ENCODE measurements at places on chromosomes 7 and 10.

DNA sequence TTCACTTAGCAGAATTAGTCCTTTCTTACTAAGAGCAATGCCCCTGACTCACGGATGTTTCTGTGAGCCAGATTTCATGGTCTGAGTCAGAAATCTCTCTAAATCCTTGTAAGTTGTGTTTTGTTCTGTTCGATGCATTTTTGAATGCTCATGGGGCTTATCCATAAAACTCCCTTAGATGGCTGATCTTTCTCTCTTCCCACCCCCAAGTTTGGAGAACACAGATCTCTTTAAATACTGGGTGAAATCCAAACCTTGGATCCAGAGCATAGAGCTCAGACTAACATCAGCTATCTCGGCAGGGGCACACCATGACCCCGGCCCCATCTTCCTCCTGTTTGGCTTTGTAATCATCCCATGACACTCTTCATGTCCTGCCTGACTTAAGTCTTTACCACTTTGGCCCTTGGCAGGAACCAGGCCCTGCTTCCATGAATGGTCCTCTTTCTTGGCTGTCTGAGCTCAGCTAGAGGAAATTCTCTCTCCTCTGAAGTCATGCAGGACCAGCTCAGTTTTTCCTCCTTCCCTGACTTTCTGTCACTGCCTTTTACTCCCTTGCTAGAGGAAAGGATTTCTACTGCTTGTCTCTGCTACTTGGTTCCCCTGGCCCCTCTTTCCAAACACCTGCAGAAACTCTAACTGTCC, 120.4 kb upstream of the RAB11FIP2 start:
- DNase-seq = no peak

GRCh38 chr10:112779025-112779770, 170.8 kb upstream of the TCF7L2 start:
- no peak for DNase-seq

GRCh38 chr10:108749042-108749441, 1174.3 kb downstream of the XPNPEP1 start:
- DNase-seq = no peak

GRCh38 chr10:103660364-103661197, 167.1 kb downstream of the NEURL1 start:
- DNase-seq = peak; percentile 24

DNA sequence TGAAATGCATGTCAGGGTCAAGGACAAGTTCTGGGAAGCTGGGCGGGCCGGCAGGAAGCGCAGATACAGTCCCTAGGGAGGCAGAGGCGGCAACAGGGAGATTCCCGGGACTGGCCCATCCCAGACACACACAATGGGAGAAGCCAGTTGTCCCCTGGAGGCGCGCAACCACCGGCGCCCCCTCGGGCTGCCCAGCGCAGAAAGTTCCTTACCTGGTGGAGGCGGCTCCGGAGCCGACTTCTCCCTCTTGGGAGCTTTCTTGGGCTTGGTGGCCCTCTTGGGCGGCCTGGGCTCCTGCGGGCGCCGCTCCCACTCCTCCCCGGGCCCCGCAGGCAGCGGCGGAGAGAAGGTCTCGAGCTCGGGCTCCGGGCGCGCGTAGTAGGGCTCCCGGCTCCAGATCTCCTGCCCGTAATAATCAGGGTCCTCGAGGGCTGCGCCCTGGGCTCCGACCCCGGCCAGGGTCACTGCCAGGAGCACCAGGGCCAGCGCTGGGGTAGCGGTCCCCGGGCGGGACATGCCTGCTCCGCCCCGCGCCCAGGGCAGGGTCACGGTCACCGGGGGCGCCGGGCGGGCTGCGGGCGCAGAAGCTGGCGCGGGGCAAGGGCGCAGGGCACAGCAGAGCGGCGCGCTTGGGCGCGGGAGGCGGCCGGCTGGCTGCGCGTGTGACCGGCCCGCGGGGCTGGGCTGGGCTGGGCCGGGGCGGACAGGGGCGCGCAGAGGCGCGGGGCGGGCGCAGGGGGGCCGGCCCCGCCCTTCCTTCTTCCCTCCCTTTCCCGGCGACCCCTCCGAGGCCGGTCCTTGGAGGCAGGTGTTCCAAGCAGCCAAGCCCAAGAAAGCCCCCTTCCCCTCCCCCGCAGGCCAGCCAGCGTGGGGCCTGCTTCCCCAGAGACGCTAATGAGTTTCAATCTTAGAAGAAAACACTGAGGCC, at the start of gene CPXM2:
Gene CPXM2 (minus strand): TSS at position 664 of the 928 bp plus-strand sequence. CDS start 148 bp downstream, at position 516.
- peak; percentile 54 for DNase-seq

DNA sequence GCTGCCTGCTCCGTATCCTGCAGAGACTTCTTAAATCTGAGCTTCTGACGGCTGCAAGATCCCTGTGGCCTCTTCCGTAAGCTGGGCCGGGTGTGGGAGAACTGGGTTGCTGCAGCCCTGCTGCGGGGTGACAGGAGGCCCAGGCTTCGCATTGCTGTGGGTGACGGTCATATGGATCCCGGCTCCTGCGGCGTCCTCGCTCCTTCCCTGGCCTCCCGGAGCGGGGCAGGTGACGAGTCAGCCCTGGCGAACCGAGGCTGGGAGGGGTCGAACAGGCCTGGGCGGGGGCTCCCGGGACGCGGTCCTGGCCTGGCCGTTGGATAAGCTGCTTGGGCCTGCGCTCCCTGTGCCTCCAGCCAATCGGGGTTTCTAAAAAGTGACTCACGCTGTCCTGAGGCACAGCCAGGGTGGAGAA, 7.8 kb upstream of the UBE2D1 start:
- DNase-seq = no peak

- no peak for DNase-seq
These were observed 30.7 kb upstream of the HDAC9 start for GRCh38 chr7:18464830-18465229.

- no peak for DNase-seq
These were observed 102.9 kb upstream of the ETV1 start for GRCh38 chr7:14092331-14092730.

DNA sequence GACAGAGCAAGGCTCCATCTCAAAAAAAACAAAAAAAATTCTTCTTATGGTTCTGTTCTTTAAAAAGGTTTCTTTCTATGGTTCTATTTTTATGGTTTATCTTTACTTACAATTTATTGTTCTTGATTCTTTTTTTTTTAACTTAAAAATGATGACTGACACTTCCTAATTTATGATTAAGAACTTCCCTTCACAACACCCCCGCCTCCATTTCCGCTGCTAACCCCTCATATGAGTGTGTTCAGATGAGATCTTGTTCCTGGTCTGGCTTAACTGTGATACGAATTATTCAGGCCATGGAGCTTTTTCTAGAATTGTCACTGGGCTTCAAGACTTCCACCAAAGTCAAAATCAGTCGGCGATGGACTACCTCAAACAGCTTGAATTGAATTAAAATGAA, 33.9 kb downstream of the PTER start:
- DNase-seq = no peak

DNA sequence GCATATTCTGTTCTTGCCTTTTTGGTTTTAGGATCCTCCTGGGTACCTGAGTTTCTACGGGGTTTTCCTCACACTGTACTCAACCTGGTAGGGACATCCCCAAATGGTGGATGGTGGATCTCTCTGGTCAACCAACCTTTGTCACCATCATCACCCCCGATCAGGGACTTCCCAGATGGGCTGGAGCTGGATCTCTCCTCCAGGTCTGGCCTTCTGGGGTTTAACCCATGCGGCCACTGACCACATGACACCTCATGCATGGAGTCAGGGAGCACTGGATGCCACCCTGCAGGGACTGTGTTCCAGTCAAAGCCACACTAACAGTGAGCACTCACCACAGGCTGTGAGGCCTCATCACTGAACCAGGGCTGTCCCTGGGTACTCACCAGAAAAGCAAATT, 80.0 kb downstream of the CELF2 start:
- DNase-seq = no peak

GRCh38 chr7:114428211-114428610, 13.6 kb downstream of the FOXP2 start:
- DNase-seq = no peak

DNA sequence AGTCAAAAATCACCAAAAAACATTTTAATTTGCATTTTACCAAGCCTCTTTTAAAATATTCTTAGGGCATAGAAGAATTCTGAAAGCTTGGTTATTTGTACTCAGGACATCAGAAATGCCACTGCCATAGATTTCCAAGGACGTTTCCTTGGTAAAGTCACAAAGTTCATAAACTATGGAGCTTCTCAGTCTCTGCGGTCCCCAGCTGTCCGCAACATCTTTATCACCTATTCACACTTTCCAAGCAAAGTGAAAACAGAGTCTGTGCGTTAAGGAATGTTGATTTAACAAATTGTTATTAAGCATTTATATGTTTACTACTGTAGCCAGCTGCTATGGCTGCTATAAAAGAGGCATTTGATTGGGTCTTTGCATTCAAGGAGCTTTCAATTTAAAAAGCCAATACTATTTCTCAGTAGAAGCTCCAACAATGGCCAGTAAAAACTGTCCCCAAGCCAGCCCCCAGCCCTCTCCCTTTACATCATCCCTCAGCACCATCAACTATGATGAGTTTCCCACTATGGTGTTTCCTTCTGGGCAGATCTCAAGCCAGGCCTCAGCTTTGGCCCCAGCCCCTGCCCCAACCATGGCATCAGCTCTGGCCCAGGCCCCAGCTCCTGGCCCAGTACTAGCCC, 36.8 kb downstream of the CADPS2 start:
- DNase-seq = no peak

GRCh38 chr7:46133072-46133471, 212.0 kb upstream of the IGFBP3 start:
- no peak for DNase-seq

DNA sequence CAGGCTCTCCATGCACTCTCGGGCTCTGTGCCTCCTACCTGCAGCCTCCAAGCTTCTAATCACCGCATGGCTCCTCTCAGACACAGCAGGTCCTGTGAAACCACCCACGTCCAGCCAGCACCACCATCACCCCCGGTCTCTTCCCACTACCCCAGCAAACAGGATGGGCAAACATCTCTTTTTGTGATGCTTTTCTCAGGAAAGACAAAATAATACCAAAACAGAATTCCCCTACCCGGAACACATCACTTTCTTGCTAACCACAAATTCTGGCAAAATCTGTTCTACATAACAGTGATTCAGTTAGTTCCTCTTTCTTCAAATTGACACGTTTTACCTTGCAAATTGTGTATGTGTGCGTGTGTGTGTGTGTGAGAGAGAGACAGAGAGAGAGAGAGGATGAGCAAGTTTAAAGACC, 6.5 kb downstream of the SNX8 start:
- no peak for DNase-seq

- DNase-seq = no peak
These were observed 204.8 kb downstream of the TNS3 start for GRCh38 chr7:47376991-47377616.

DNA sequence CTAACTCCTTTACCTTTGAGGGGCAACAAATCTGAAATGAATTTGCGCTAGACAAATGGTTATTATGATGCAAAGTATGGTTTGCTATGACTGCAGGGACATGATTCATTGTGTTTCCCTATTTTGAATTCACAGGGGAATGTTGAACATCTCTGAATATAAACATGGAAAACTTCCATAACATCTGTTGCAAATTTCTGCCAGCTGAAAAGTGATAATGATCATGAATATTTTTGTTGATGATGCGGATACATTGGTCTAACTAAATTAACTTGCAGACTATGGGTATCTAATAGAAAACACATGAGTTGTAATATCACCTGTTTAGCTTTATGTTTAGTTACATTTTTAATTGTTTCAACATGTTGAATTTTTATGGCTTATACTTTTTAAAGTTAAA, 1325.5 kb downstream of the REEP3 start:
- DNase-seq = no peak

GRCh38 chr7:40329601-40330153, 194.9 kb downstream of the SUGCT start:
- peak; percentile 55 for DNase-seq

DNA sequence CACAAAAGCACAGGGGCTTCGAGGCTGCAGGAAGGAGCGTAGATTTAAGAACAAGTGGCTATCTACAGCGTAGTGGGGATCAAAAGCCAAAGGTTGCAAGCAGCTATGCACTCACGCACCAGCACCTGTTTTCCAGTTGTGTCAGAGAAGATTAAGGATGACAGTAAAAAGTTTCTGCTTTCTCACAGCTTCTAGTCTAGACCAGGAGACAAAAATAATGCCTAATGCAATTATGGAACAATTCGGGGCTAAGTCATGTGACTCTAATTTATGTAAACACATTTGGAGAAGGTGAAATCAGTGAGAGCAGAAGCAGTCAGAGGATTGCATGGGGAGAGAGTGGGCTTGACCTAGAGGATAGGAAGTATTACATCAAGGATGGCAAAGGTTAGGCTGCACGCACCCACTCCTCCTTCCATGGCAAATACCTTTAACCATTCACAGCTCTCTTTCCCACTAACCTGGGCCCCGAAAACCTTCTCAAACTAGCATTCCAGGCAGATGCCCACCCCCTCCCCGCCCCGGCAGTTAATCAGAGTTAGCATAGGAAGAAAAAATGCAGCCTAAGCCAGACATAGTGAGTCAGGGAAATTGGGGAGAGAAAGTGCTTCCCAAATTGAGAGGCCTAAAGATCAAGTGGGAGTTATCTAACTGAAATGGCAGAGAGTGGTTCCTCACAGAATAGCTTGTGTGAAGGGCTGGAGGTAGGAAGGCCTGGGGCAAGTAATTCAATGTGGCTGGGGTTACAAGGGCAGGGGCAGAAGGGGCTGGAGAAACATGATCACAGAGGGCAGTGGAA, 48.2 kb upstream of the GPAM start:
- peak; percentile 21 for DNase-seq

GRCh38 chr7:137036768-137037167, 168.3 kb downstream of the CHRM2 start:
- no peak for DNase-seq

- no peak for DNase-seq
These were observed 79.9 kb downstream of the ELFN1 start for GRCh38 chr7:1749864-1750466.

- no peak for DNase-seq
These were observed 404.5 kb upstream of the ANKRD30A start for GRCh38 chr10:36720895-36721294.

- peak; percentile 69 for DNase-seq
These were observed 58.9 kb upstream of the C10orf90 start for GRCh38 chr10:126729314-126729870.

- DNase-seq = peak; percentile 79
These were observed 282.1 kb downstream of the CXCL12 start for GRCh38 chr10:44102726-44103255.

DNA sequence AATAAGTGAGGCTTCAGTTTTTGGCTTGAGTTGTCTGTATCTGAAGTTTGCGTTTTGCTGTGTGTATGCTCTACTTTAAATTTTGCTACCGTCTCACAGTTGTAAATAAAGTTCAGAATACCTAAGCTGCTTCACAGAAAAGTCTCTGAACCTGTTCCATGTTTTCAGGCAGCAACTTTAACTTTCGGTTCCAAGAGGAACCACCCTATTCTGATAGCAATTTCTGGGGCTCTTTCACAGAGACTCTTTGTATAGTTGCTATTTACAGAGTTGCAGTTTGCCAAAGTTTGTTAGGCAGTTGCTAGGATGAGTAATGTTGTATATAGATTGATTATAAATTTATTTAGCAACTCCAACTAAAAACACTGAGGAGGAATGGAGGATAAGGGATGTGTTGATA, 5.7 kb downstream of the FAM221A start:
- no peak for DNase-seq

GRCh38 chr7:134932707-134933370, 53.5 kb upstream of the AGBL3 start:
- DNase-seq = no peak

GRCh38 chr10:59464483-59464882, 102.1 kb upstream of the FAM13C start:
- DNase-seq = no peak

GRCh38 chr10:127863231-127863825, 29.4 kb downstream of the CLRN3 start:
- DNase-seq = peak; percentile 8

- DNase-seq = peak; percentile 85
These were observed 166.0 kb upstream of the SP4 start for GRCh38 chr7:21261627-21262594.

GRCh38 chr7:128351296-128352152, 7.8 kb upstream of the RBM28 start:
- DNase-seq = peak; percentile 40

- DNase-seq = peak; percentile 48
These were observed 418.3 kb downstream of the PAXIP1 start for GRCh38 chr7:154584352-154585252.
